ENCODE measurements at places on chromosomes 12 and 14.

DNA sequence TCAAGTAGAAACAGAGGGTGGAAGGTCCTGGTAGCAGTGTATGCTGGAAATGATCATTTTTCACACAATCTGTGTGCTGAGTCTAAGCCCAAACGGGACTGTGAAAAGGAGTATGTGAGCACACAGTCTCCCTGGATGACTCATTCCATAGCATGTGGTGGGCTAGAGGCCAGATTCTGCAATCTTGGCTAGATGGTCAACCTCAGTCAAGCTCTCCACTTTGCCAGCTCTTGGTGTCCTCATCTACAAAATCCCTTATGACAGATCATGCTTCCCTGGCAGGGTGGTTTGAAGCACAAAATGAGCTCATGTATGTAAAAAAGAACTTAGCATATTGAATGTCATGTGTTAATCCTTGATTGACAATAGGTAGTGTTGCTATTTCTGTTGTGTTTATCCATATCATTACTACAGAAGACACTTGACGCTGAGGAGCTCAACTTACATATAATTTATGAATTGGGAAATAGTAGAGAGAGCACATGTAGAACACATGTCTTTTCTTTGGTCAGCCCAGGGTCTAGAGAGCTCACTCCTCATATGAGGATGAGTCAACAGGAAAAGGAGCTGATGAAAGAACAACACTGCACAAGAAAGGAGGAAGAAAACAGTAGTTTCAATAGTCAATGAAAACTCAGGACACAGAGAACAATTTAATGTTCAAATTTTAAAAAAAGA is 517.5 kb downstream of the BCL11B start:
- no peak for DNase-seq

DNA sequence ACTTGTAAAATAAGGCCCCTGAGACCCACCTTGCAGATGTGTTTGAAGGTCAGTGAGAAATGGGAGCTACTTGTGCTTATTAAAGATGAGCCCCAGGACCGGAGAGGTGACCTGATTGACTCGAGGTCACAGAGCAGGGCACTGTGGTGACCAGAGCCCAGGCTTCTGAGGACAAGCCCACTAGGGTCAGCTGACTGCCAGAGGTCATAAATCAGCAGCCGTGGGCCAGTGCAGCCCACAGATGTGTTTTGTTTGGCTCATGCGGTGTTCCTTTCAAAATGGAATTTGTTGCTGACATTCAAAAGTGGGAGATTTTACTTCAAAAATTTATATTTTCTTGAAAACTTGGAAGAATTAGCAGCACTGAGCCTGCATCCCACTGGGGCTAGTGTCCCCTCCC is 24.5 kb downstream of the JDP2 start:
- no peak for DNase-seq

GRCh38 chr12:114924946-114925475 is 241.0 kb upstream of the TBX3 start:
- DNase-seq: no peak

GRCh38 chr14:30054201-30054600 is 126.6 kb upstream of the PRKD1 start:
- DNase-seq: no peak

GRCh38 chr14:22866874-22867273 is 4.7 kb upstream of the LRP10 start:
- no peak for DNase-seq

- no peak for DNase-seq
Observed at GRCh38 chr14:100541621-100542560, 45.3 kb downstream of the BEGAIN start.

- no peak for DNase-seq
Observed at GRCh38 chr12:57614178-57614947, 3.1 kb downstream of the ARHGEF25 start.

DNA sequence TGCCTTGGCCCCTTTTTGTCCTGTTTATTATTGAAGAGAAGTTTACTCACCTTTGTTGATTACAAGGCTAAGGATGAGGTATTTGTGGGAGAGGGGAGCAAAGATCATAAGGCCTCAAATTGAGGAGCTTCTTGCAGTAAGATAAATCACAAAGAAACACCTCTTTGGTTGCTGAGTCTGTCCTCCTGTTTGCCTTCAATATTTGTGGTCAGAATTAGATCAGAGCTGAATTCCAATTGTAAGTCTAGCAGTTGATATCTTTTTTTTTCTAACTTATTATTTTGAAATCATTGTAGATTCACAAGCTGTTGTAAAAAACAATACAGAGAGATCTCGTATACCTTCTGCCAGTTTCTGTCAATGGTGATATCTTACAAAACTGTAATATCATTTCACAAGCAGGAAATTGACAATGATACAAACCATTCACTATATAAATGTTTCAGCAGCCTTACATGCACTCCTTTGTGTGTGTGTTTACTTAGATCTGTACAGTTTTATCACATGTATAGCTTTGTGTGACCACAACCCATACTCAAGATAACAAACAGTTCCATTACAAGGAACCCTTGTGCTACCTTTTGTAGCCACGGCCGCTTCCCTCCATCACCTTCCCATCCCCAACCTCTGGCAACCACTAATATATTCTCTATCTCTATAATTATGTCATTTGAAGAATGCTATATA is 97.4 kb downstream of the KICS2 start:
- no peak for DNase-seq

- DNase-seq: no peak
Observed at GRCh38 chr12:92556637-92557421, 146.0 kb upstream of the PLEKHG7 start.

- DNase-seq: no peak
Observed at GRCh38 chr12:65758401-65758800, 65.9 kb upstream of the HMGA2 start.

DNA sequence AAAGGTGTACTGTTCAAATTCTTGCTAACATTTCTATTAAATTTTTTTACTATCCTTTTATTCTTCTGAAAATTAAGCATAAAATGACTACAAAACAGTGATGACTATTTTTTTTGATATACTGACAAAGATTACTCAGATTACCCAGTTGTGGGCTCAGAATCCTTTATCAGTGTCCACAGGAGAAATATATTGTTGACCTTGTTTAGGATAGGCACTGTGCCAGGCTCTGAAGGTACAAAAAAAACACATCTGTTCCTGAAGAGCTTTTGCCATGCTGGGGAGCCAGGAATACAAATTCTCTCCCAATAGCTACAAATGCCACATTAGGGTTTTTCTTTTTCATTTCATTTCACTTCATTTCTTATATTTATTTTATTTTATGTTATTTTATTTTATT is 26.9 kb upstream of the GCH1 start:
- DNase-seq: no peak

DNA sequence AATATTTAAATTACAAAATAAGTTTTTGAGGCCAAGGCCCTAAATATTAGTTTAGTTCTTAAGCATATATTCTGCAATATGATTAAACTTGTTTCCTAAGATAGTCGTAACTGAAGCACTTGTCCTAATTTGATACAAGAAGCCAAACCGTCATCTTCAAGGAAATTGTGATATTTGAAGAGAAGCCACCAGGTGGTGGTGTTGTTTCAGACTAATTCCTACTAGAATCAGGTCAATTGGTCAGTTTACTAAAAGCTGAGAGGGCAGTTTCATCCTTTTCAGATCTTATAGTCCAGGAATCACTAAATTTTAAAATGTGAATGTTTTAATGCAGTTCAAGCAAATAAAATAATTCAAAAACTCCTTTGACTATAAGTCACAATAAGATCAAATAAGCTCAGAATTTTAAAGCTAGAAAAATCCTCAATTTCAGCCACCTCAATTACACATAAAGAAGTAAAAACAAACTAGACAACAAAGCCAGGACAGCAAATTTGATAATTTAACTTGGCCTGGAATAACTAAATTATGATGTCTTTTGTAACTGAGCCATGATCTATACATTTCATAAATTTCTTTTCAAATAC is 7.1 kb upstream of the ARL1 start:
- DNase-seq: peak; percentile 48

DNA sequence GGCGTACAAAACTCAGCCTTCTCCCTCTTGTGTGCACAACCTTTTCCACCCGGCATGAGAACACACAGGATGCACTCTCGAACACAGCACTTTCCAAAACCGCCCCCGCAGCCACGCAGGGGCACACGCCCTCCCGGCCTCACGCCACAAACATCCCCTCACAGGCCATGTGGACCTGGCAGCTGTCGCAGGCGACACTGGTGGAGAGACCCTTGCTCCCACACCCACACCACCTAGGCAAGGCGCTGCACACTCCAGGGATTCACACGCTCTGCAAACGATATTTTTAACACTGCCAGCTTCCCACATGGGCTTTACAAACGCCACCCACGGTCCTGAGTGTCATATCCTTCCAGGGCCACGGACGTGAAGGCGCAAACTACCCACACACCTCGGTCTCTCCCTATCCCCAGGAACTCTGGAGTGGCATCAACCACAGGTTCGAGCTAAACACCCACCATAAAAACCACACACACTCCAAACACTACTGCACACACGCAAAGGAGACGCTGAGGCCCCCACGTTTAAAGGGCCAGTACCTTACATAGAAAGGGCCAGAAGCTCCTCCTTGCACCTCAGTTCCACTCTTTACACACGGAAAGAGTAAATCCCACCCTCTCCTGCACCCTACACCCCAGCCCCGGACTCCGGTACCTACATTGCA is 12.4 kb upstream of the ITGB7 start:
- no peak for DNase-seq

GRCh38 chr12:46904406-46905238 is 78.8 kb upstream of the SLC38A4 start:
- DNase-seq: no peak

GRCh38 chr12:55683676-55684075 is 24.0 kb downstream of the ITGA7 start:
- DNase-seq: no peak

DNA sequence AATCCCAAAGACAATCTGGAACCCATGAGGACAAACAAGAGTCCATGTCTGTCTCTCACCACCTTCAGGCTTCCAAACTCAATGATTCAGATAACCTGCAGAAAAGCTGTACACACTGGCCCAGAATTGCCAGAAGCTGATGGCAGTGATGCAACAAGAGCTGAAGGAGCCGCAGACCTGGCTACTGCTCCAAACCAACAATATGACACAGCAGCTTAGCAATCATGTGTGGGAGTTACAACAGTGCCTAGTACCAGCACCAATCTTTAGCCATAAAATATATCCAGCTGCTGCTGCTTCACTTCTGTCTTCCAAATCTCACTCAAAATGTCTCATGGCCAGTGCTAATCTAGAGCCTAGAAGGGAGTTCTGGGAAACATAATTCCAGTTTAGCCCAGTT is 22.0 kb downstream of the RPS6KA5 start:
- DNase-seq: no peak

DNA sequence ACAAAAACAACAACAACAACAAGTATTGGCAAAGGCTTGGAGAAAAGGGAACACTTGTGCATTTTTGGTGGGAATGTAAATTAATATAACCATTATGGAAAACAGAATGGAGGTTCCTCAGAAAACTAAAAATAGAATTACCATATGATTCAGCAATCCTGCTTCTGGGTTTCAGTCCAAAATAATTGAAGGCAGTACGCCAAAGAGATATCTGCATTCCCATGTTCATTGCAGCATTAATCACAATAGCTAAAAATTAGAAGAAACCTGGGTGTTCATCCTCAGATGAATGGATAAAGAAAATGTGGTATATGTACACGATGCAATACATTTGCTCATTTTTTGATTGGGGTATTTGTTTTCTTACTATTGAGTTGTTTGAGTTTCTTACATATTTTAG is 813.0 kb downstream of the NRXN3 start:
- no peak for DNase-seq

- DNase-seq: no peak
Observed at GRCh38 chr12:122322501-122322900, 56.2 kb upstream of the VPS33A start.

DNA sequence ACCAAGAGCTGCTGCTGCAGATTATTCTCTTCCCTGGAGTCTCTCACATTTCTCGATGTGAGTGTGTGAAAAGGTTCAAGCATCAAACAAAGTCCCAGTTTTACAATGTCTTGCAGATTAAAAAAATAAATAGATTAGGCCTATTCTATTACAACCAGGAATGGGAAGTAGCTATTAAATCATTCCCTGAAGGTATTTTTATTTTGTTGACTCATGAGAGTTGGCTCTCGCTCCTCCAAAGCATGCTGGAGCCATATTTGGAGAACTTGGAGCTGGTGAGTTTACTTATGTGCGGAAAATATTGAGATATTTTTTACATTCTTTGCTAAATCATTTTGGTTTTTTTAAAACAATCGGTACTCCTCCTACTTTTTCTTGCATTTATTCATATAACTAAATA is 572.3 kb downstream of the ETNK1 start:
- no peak for DNase-seq

All from Kasumi-1 (cell line).